Right ventricle myocardium superior (tissue), 1 donor: ENCODE measurements at places on chromosomes 3 and 15. TPM values are rescaled to one million over a fixed set of nuclear protein-coding genes. Genes with fewer than 3 reads are reported as not detected.

MYZAP gene
- total RNA-seq, result 966 TPM

- peak; percentile 78 for DNase-seq
Observed at GRCh38 chr15:62782071-62782841, 260.3 kb upstream of the TPM1 start.

AHSG gene
- total RNA-seq, result not detected

- DNase-seq, result no peak
Observed at GRCh38 chr3:56825567-56826438, 24.1 kb upstream of the ARHGEF3 start.

IL1RAP gene
- total RNA-seq, result 4.1 TPM
